ENCODE measurements at places on chromosomes 1 and 21. TPM values are rescaled to one million over a fixed set of nuclear protein-coding genes. Genes with fewer than 3 reads are reported as not detected.

DNA sequence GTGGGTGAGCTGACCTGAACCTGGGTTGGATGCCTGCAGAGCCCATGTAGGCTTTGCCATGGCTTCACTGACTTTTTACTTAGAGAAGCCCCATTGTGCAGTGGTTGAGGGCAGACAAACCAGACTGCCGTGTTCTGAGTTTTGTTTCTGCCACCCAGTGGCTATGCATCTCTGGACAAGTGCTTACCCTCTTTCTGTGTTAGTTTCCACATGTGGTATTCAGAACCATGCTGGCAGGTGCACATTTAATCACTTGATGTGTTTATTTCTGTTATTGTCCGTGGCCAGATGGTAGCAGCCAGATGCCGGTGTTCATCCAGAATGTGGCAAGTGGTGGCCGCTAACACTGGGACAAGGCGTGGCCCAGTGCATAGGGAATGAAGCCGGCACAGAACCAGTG, 10.3 kb upstream of the PTPN7 start:
- no peaks in the 10 kb centered on the region for H3K4me1 ChIP-seq
- H3K27me3 ChIP-seq: peaks cover 5% of the 10 kb centered on the region
- no peak overlapping the region for H3K27ac ChIP-seq
- no peak for DNase-seq
- no peaks in the 10 kb centered on the region for H3K36me3 ChIP-seq

Gene ILDR2
- 0.17 TPM for total RNA-seq

GRCh38 chr1:99726818-99727217, 39.6 kb downstream of the FRRS1 start:
- no peak overlapping the region for H3K4me3 ChIP-seq
- no peaks in the 10 kb centered on the region for H3K27me3 ChIP-seq
- H3K4me1 ChIP-seq: peaks cover 15% of the 10 kb centered on the region
- H3K36me3 ChIP-seq: peaks cover 16% of the 10 kb centered on the region
- no peak overlapping the region for H3K27ac ChIP-seq

Gene HAO2
- not detected for total RNA-seq

DNA sequence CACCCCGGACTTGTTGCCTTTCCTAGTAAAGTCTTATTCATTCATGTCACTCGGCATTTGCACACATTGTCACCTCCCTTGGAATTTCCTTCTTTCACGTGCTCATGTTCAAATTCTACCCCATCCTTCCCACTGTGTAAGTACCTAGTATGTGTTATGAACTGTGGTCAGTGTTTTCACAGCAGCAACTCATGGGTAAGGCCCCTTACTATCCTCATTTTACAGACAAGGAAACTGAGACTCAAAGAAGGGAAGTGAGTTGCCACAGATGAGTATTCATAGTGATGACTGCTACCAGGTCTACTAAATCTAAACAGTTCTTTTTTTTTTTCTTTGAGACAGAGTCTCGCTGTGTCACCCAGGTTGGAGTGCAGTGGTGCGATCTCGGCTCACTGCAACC, 10.5 kb downstream of the CITED4 start:
- no peak overlapping the region for H3K27ac ChIP-seq
- peaks cover 32% of the 10 kb centered on the region for H3K27me3 ChIP-seq
- H3K4me3 ChIP-seq: no peak overlapping the region

Gene IGSF21
- not detected for total RNA-seq

Data from HepG2 (cell line).